ENCODE measurements at places on chromosomes 7 and 10. TPM values are rescaled to one million over a fixed set of nuclear protein-coding genes. Genes with fewer than 3 reads are reported as not detected.

CACNA2D1 gene
- polyA plus RNA-seq, result 1.8 TPM

DNA sequence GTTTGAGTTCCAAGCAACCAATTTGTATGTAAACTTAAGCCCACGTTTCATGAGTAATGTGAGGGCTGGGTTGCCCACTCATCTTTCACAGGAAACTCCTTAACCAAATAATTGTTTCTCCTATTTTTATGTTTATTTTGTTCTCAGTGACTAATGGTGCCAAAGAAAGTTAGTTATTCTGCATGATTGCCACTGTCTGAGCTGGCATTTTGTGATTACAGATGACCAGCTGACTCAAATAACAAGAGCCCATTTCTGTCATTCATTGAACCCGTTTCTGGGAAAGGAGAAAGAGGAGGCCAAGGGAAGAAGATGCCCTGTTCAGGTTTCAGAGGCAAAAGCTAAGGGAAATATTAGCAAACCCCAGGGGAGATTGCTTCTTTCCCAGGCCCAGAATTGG, 186.9 kb upstream of the MYO3A start:
- DNase-seq, result no peak
- H3K4me1 ChIP-seq, result no peaks in the 10 kb centered on the region

DNA sequence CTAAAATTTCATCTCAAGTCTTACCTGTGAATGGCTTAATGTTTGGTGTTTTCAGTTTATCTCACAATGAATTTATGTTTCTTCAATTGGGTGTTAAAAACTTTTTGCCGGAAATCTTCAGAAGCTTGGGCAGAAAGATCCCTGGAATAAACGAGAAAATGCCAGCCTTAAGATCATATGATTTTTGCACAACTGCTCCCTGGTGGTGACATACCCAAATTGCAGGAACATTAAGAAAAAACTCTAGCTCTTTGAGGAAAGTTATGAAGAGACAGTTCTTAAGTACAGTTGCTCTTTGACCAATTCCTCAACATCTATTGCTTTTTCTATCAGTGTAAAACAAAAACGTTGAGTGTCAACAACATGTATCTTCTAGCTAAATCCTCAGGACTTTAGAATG, 48.2 kb upstream of the CREB5 start:
- H3K27me3 ChIP-seq, result no peaks in the 10 kb centered on the region
- H3K36me3 ChIP-seq, result no peaks in the 10 kb centered on the region
- H3K4me3 ChIP-seq, result no peak overlapping the region
- DNase-seq, result no peak

DNA sequence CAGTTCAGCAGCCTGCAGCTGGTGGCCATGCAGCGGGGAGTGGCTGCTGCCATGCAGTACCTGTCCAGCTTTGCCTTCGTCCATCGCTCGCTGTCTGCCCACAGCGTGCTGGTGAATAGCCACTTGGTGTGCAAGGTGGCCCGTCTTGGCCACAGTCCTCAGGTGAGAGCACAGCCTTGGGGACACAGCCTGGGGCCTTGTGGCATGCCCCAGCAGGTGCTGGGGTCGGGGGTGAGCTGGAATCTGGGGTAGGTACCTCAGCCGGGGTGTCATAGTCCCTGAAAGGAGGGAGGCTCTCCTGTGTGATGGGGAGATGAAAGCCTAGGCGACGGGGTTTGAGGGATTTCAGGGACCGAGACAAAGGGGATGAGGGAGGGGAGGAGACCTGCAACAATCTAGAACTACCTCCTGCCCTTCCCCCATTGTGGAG, 14.1 kb downstream of the EPHB6 start:
- no peak overlapping the region for H3K4me3 ChIP-seq
- no peak for DNase-seq
- no peaks in the 10 kb centered on the region for H3K27me3 ChIP-seq
- H3K4me1 ChIP-seq, result no peaks in the 10 kb centered on the region

PTPRZ1 gene
- polyA plus RNA-seq, result 58.3 TPM

DNA sequence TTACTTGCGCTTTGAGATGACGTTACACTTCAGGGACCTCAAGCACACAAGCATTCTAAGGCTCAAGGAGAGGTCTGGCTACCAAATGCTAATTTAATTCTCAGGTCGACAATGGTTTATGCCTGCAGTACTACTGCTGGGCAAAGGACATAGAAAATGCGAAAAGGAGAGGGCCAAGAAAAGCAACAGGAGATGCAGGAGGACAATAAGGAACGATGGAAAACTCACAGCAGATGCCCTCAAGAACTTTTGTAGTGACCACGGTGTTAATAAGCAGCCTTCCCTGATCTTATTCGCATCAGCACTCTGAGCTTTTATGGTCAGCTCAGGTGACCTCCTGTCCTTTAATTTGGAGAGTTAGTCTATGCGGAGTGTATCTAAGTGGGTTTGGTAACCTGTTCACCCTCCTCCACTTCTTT, 146.3 kb downstream of the GPR85 start:
- peak overlapping the region; percentile 62 for H3K27ac ChIP-seq
- peaks cover 14% of the 10 kb centered on the region for H3K4me1 ChIP-seq

PKD2L1 gene
- not detected for polyA plus RNA-seq

GRM3 gene
- not detected for polyA plus RNA-seq

GRCh38 chr7:140230516-140230860, 53.7 kb upstream of the KDM7A start:
- H3K4me3 ChIP-seq, result peak overlapping the region; percentile 69
- peaks cover 5% of the 10 kb centered on the region for H3K27me3 ChIP-seq
- DNase-seq, result no peak
- no peaks in the 10 kb centered on the region for H3K36me3 ChIP-seq

C10orf53 gene
- not detected for polyA plus RNA-seq

- no peaks in the 10 kb centered on the region for H3K27me3 ChIP-seq
- no peak overlapping the region for H3K27ac ChIP-seq
- no peaks in the 10 kb centered on the region for H3K36me3 ChIP-seq
- no peaks in the 10 kb centered on the region for H3K4me1 ChIP-seq
Measured at GRCh38 chr7:98659756-98660155, 42.7 kb downstream of the NPTX2 start.

All from keratinocyte (primary cell).